ENCODE measurements at places on chromosomes 2 and 18.

DNA sequence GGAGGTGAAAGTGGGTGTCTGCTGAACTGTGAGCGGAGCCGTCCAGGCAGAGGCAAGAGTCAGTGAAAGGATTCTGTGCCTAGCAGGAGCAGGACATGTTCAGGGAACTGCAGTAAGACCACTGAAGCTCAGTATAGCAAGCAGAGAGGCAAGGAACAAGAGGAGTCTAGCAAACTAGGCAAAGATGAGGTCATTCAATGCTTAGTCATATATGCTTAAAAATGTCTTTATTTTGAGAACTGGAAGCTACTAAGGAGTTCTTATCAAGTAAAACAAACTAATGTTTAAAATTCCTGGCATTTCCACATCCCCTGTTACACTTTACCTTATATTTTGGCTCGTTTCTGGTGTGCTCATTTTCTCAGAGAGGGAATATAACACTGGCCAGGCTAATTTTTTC is 913.4 kb downstream of the CBLN2 start:
- no peak for DNase-seq

- no peak for DNase-seq
Observed at GRCh38 chr2:15939556-15939853, 845 bp upstream of the MYCN start.

DNA sequence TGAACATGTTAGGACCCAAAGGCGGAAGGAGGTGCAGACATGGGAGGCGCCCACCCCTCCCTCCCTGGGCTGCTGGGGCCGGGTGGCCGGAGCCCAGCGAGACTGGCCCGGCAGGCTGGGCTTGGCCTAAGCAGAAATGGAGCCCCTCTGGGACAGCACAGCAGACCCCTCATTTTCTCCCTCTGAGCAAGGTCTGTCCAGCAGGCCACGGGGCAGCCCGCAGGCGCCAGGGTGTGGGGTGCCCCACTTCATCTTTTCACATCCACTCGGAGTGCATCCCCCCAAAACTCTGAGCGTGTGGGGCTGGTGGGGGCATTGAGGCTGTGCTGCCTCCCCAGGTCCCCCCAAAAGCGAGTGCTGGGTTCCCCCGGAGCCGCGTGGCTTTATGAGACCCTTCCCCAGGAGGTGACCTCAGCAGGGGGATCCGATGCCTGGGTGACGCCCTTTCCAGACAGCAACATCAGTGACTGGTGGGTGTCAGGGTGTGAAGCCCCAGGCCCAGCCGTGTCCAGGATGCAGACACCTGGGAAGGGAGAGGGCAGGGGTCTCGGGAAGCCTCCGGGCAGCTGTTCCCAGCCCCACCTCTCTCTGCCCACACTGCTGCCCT is 36.7 kb upstream of the GPC1 start:
- no peak for DNase-seq

DNA sequence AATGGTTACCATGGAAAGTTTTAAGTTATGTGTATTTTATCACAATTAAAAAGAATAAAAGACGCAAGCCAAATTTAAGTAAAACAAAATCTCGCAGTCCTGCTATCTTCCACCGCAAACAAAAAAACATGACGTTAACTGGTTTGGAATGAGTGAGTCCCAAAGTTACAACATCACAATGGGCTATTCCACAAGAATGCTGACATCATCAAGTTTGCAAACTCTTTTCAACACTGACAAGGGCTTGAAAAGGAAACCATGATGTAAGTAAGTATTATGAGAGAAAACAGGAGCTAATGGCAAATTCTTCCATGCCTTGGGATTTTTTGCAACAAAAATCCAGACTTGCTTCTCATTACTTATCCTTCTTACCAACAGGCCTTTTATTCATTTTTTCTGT is 31.1 kb downstream of the SIGLEC15 start:
- peak; percentile 42 for DNase-seq

DNA sequence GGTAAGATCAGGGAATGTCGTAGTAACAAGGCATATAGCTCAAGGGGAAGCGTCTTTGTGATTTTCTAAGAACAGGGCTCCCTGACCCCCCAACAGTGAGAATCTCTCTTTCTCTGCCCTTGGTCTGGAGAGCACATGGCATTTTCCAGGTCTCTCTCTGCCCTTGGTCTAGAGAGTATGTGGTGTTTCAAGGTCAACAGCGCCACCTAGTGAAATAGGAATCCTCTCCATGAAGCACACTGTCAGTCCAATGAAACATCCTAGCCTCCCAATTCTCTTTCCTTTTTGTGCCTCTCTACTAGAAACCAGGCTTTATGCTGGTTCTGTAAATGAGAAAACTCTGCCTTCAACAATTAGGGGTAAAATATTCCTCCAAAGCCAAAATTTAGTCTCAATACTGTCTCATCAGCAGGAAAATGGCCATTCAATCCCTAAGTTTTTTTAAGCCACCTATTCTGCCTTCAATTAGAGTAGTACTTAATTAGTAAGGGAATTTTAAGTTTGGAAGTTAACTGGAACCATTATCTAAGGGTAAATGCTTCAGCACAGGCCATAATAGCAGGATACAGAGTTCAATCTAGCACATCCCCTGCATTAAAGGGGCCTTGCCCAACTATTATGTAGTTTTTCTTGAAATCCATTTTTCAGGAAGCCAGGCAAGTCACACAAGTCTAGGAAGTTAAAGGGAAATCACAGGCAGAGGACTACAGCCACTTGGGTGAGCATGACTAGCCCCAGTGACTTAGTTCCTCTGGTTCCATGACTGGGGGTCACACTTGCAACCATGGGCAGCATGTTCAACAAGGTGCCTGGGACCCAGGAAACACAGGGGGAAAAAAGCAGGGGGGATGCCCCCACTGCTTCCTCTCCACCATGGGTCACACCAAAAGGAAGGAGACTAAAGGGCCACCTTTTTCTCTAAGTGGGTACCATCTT is 12.4 kb downstream of the DYM start:
- DNase-seq = peak; percentile 32

GRCh38 chr2:128867936-128868636 is 549.4 kb upstream of the HS6ST1 start:
- no peak for DNase-seq

DNA sequence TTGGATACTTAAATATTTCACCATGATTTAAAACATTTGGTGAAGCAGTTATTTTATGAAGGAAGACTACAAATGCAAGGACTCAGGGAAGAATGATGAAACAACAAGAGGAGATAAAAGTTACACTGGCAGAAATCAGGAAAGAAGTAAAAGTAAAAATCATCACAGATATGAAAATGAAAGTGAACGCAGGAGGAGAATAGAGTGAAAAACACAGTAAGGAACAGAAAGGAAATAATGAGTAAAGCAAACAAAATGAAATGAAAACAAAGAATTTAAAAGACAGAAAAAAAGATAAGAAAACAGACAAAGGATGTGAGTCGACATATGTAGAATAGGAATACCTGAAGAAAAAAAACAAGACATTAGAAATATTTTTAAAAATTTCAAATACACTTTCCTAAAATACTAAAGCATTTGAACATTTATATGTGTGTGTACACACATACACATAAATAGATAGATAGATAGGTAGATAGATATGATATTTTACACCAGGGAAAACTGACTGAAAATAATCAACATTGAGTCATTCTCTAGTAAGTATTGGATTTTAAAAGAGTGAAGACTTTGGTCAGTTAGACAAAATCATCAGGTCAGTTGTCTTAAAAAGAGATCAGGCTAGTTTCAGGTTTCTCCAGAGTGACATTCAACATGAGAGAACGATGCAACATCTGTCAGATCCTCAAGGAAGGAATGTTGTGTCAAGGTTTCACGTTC is 12.1 kb upstream of the KDSR start:
- DNase-seq = no peak

DNA sequence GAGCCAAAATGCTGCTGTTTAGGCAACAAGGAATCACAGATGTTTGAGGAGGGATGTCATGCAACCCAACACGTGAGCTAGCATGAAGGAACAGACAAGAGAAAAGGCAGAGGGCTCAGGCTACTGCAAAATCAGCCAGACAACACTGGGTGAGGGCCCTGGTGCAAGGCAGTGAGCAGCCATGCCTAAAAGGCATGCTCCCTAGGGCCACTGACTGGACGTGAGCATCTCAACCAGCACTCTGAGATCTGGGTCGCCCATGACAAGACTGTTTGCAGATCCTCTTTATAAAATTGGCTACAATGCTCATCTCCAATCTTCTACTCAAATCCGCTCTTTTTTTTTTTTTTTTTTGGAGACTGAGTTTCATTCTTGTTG is 49.1 kb downstream of the KIAA2012 start:
- no peak for DNase-seq

DNA sequence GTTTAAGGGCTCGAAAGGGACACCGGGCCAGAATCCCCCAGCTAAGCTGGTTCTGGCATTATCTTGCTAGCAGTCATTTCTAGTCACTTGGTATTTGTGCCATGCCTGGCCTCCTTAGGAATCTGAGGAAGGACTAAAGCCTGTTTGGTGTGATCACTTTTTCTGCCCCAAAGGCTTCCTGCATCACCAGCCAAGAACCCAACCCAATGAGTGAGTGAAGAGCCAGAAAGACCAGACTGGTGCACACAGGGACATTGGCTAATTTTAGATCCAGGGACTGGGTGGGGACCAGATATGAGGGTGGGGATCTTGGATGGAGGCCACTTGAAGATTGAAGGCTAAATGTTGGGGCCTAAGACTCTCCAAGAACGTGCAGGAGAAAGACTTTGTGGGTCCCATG is 411.9 kb upstream of the TNP1 start:
- DNase-seq = no peak

GRCh38 chr18:39960550-39960949 is 1994.5 kb upstream of the PIK3C3 start:
- DNase-seq = peak; percentile 39

DNA sequence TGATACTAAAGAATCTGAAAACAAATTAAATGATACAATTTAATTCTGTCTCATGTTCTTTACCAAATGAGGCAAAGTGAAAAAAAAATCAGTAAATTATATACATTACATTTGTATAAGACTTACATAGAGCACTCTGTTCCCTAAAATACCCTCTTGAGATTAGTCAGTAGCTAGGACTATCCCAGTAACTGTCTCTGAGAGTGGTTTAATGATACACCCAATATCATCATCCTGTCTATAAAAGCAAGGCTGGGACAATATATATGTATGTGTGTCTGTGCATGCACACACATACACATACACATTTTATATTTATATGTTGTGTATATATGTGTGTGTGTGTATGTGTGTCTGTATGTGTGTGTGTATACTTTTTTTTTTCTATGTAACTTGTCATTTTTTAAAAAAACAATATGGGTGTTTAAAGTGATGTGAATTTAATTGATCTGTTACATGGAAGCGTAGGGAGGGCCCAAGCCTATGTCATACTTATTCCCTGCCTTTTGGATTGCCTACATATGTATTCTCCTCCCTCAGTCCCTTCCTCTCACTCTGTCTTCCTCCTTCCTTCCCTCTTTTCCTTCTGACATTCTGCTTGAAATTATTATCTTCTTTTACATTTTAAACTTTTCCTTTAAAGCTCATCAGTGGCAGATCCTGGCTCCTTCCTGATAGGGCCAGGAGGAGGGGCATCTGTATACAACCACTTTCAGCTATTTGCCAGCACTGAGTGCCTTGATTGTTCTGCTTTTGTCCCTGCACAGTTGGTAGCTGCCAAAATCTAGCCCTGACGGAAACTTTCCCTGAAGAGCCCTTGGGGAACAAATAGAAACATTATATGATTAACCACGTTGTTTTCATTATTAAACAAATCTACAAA is 6.8 kb downstream of the ASXL3 start:
- no peak for DNase-seq

GRCh38 chr2:102929721-102930120 is 167.9 kb downstream of the TMEM182 start:
- DNase-seq = no peak

- DNase-seq = peak; percentile 56
Observed at GRCh38 chr18:57561728-57562423, 24.6 kb downstream of the FECH start.

DNA sequence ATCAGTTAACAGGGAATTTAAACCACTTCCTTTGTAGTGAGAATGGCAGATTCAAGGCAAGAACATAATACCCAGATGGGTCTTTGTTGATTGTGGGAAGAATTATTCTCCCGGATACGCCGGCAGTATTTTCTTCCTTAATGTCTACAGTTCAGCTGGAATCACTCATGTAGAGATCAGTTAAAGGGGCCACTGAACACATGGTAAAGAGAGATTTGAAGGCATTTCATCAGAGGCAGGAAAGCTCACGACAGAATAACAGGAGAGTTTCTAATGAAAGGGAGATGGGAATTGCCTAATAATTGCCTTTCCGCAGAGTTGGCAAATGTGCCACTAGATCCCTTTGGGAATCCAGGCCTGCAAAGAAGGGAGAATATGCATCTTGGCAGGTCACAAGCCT is 327.7 kb upstream of the ZNF804A start:
- DNase-seq = no peak

GRCh38 chr18:12766986-12767433 is 64.2 kb downstream of the PSMG2 start:
- no peak for DNase-seq

DNA sequence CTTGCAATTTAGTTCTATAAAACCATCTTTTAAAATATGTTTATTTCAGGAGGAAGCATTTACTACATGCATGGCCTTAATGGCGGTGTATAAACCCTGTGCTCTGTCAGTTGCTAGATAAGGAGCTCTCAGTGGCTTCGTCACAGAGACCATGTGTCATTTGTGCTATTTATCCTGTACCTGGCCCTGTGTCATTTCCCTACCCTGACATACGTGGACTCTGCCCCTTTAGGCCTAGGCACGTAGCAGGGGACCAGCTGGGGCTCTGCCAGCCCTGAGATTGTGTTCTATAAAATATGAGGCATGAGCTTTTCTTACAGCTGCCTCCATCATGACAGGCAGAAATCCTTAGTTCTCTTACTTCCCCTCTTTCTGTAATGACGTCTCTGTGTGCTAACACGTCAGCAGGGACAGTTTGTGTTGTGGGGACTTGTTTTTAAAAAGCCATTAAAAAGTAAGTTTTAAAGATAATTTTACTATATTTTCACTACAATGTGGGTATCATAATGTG is 88.0 kb downstream of the ITGB1BP1 start:
- no peak for DNase-seq

GRCh38 chr2:181130686-181131085 is 150.3 kb downstream of the UBE2E3 start:
- no peak for DNase-seq

DNA sequence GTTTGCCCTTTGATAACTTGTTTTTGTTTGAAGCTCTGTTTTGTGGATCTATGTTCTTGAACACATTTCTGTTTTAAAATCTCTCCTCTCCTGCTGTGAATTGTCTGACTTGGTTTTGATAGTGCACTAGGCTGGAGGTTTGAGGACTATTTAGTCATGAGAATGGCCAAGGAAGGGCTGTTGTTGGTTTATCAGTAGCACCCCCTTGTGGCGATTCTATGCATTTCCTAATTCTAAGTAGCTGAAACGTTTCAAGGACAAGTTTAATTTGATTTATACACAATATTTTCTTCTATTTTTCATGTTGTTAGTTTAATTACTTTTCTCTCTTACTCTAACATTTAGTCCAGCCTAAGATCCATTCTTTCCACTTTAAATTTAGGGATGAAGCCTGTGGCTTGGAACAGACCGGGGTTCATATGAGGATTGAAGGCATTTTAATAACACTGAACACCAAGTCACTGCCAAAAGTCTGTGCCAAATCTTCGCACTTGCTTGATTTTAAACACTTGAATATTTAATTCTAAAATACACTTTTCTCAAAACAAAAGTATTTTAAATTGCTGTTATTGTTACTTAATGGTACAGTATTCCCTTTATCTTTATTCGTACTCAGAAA is 166.0 kb downstream of the SOCS6 start:
- peak; percentile 68 for DNase-seq

Measured in renal cortical epithelial cell (primary cell).